ENCODE measurements at places on chromosomes 1 and 21.

DNA sequence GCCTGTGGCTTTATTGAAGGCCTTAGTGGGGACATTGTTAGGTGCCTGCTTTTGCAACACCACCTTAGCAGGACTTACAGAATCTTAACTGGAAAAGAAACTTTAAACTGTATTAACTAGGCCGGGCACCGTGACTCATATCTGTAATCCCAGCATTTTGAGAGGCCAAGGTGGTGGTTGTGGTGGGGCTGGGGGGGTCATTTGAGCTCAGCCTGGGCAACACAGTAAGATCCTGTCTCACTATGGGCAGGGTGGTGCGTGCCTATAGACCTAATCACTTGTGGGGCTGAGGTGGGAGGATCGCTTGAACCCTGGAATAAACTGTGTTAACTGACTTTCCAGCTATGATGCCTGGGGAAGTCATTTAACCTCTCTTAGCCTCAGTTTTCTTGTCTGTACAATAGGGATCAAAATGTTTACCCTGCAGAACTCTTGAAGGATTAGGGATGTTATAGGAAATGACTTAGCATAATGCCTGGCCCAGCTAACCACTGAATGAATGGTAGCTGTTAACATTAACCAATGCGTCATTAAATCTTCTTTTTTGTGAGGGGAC lies 39.5 kb downstream of the IER5 start:
- no peak for DNase-seq

GRCh38 chr1:55631509-55631908 lies 416.3 kb upstream of the USP24 start:
- no peak for DNase-seq

- DNase-seq: no peak
Observed at GRCh38 chr1:115976921-115977498, 697 bp downstream of the SLC22A15 start.

GRCh38 chr21:31038376-31038775 lies at the start of gene KRTAP19-8:
TSS of gene KRTAP19-8 (minus strand) at chr21:31038476. CDS start at chr21:31038443, 33 bp downstream.
- no peak for DNase-seq

DNA sequence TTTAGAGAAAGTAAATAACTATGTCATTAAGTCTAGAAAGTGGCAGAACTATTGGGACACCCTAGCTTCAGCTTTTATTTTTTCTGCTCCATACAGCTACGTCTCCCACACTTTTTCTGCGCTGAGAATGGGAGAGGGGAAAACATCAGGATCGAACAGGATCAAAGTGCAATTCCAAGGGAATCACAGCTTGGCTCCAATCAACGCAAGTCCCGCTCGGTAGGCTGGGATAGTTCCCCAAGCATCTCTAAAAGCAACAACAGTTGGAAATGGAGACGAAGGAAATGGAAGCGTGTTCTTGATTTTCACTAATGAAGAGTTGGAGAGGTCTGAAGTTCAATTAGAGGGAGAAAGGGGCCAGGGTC lies 536 bp downstream of the HMGCL start:
- no peak for DNase-seq

DNA sequence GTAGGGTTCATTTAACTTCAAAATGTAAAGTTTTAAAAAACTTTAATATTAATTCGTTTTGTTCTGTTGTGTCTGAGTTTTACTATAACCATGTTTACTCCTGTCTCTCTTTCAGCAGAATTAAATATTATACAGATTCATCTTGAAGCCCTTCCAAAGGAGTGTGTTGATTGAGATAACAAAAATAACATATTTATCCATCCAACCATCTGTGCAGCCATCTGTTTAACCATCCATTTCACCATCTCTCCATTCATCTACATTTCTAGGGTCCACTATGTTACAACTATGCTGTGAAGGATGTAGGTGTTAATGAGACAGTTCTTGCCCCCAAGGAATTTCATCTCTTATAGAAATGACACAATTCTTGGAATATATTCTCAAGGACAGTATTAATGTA lies 36.0 kb upstream of the GNG12 start:
- no peak for DNase-seq

- DNase-seq: no peak
Observed at GRCh38 chr1:27544834-27545233, 54.9 kb upstream of the WASF2 start.

GRCh38 chr1:49765034-49765433 lies 258.7 kb downstream of the AGBL4 start:
- DNase-seq: no peak

DNA sequence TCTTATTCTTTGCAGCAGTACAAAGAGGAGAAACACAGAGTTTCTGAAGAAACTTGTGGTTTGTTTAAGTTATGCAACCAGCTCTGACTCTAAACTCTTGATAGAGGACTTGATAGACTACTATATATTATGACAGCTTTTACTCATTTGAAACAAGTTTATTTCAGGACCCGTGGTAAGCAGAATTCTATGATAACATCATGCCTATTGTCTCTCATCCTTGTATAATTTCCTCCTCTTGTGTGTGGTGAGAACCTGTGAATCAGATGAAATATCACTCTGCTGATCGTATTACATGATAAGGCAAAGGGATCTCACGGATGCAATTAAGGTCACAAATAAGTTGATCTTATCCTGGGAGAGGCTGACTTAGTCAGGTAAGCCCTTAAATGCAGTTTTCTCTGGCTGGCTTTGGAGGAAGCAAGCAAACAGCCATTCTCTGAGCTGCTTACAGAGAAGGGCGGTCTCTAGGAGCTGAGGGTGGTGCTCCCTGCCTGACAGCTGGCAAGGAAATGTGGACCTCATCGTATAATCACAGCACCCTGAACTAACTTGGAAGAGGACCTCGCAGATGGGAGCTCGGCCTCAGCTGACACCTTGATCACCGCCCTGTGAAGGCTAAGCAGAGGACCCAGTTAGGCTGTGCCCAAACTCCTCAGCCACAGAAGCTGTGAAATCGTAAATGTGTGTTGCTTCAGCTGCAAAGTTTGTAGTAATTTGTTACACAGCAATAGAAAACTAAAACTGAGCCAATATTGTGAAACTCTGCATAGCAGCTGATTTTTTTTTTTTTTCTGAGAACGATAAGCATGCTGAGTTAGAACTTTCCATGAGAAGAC lies 151.1 kb upstream of the DPT start:
- DNase-seq: no peak

DNA sequence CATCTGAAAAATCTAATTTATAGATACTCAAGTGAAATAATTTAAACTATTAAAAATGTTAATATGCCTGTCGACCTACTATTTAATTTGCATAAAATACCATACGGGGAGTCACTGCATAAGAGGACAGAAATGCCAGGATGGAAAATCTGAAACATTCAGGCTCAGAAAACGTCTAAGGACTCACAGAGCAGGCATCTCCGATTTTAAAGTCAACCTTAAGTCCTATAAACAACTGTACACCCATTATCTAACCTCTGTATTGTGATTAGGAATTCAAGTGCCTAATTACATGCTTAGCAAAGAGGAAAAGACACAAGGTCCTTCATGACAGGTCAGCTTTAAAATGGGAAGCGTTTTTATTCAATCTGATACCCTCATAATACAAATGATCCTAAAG lies 49.2 kb downstream of the ZBTB18 start:
- DNase-seq: no peak

- no peak for DNase-seq
Observed at GRCh38 chr1:69502991-69503390, 64.7 kb upstream of the LRRC7 start.

DNA sequence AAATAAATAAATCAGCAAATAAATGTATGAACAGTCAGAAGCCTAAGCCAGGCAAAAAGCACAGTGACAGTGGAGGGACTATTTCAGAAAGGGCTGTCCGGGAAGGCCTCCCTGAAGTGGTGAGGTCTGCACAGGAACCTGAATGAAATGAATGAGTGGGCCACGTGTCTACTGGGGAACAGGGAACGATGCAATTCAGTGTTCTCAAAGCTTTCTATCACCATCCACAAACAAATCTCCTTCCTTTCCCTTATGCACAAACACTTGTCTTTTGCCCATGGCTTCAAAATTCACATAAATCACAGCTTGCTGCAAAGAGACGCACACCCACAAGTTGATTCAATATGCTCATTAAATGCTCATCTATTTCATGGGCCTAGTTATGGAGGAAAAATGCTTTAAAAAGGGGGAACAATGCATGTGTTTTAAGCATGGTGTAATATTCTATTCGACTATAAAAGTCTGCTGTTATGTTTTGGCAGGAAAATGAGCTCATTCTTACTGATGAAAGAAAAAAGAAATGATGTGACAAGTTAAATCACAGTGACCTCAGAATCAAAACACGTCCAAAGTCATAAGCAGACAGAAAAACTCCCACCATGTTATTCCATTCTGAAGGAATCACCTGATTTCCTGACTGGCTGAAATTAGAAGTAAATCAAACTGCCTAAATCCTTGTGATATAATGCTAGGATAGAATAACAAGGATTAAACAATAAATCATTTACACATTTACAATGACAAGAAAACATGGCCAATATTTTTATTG lies 21.6 kb downstream of the URB1 start:
- no peak for DNase-seq

DNA sequence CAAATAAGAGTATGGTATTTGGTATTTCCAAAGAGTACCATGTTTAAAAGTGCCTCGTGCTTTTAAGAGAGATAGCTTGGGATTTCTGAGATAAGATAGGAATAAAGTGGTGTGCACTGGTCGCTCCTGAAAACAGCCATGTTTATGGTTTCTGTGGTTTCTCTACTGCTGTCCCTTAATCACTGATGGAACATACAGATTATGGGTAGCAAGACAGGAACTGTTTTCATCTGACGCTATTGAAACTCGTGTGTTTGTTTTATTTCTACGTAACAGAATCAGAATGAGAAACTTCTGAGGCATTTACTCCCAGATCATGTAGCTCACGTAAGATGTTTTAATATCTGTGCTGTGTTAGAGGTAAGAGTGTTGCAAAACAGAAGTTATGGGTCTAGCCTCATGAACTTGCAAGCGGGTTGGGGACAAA lies 126.0 kb downstream of the KIAA0319L start:
- DNase-seq: no peak

GRCh38 chr1:1024771-1025699 lies 5.1 kb downstream of the AGRN start:
- DNase-seq: no peak

DNA sequence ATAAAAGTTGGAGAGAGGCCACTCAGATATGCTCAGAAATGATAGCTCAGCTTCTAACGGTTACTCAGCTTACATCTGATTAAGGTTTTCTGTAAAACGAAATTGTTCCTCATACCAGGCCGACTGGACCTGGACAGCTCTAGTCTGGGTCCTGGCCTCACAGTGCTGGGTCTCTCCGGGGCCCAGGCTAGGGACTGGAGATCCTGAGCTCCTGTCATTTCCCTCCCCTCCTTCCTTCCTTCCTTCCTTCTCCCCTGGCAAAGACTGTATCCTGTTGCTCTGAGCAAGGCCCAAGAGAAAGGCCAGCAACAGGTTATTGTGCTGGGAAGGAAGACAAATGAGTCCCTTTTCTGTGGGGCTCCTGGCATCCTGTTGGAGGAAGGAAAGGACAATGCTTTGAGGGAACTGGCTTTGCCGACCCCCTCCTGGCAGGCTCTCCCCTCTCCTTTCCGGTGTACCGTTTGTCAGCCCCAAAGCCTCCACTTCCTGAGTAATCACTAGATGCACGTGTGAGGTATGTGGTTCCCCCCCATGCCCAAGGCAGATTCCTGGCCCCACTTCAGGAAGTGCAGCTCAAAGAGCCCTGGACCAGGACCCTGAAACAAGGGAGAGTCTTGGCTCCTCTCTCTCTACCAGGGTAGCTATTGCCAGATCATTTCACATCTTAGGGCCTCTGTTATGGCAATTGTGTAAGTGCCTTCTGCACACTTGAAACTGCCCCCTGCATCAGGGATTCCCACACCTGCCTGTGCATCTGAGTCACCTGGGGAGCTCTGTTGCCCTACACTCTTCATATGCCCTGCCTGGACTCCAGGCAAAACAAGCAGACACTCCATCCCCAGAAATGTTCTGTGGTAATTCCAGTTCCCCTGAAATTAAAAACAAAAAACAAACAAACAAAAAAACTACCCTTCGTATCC lies 212.7 kb upstream of the FGGY start:
- no peak for DNase-seq

DNA sequence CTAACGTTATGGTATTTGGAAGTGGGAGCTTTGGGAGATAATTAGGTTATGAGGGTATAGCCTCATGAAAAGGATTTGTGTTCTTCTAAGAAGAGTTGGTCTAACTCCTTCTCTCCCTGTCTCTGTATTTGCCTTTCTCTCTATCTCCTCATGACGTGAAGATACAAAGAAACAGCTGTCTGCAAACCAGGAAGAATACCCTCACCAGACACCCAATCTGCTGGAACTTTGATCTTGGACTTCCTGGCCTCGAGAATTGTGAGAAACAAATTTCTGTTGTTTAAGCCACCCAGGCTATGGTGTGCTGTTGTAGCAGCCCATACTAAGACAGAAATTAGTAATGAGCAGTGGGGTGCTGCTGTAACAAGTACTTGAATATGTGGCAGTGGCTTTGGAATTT lies 16.1 kb downstream of the C1orf141 start:
- no peak for DNase-seq

GRCh38 chr1:183544598-183545297 lies 45.5 kb downstream of the NCF2 start:
- no peak for DNase-seq

GRCh38 chr1:107389410-107390396 lies 248.9 kb downstream of the NTNG1 start:
- DNase-seq: no peak

DNA sequence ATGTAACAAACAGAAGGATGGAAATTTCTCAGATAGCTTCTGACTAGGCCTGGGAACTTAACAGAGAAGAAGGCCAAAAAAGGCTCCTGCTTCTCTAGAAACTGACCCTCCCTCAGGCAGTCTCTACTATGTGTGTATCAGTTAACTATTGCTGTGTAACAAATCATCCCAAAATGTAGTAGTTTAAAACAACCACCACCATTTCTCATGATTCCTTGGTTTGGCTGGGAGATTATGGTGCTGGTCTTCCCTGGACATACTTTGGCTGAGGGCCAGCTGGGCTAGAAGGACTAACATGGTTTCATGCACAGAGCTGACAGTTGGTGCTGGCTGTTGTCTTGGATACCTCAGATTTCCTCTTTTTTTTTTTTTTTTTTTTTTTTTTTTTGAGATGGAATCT lies 26.2 kb upstream of the CNN3 start:
- no peak for DNase-seq

GRCh38 chr1:243275316-243275715 lies 19.5 kb downstream of the SDCCAG8 start:
- no peak for DNase-seq

GRCh38 chr1:15417059-15417934 lies 7.6 kb downstream of the EFHD2 start:
- DNase-seq: peak; percentile 30

- peak; percentile 9 for DNase-seq
Observed at GRCh38 chr1:185244015-185244747, 72.9 kb downstream of the IVNS1ABP start.

- no peak for DNase-seq
Observed at GRCh38 chr1:223654083-223654482, 11.4 kb downstream of the CAPN8 start.

DNA sequence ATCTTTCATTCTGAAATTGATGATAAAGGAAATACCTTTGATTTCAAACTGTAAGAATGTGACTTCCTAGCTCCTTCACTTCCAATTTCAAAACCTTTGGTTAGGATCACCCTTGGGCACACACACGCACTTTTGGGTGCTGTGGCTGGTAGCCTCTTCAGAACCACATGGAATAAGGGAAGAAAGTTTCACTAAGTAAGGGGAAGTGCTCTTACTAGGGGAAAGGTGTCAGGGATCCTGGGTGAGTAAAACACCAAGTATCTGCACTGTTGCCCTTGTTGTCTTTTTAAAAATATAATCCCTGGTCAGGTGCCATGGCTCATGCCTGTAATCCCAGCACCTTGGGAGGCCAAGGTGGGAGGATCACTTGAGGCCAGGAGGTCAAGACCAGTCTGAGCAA lies 132.4 kb downstream of the SDCCAG8 start:
- DNase-seq: no peak

GRCh38 chr1:227793948-227794816 lies 21.3 kb upstream of the PRSS38 start:
- no peak for DNase-seq

All from activated T-cell treated with anti-CD3 and anti-CD28 coated beads for 1 hour (primary cell).